Tibial nerve (tissue), 4 donors: ENCODE measurements at places on chromosomes 1 and 21. TPM values are rescaled to one million over a fixed set of nuclear protein-coding genes. Genes with fewer than 3 reads are reported as not detected.

DNA sequence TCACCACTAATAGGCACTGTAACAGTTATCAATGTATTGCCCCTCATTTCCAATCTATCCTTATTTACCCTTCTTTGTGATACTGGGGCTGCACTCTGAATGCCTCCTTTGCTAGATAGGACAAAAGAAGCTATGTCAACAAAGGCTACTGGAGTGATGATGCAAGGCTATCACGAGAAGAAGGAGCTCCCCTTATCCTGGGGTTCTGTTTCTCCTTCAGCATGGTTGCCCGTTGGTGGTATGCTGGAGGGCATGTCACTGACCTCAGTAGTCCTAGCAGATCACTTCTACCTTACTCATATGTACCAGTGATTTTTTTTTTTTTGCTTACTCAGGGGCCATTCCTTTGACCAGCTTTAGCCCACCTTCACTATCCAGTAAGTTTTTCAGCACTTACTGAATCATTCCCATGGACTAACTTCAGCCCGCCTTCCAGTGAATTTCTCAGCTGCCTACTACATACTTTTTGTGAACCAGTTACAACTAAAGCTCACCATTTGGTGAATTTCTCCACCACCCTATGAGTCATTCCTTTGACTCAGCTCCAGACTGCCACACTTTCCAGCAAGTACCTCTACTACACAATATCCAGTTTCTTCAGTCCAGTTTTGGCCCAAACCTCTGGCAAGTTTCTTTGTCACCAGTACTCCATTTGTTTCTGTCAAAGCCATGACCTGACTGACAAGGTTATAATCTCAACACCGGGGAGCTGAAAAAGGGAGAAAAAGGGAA is 944.5 kb downstream of the KCNT2 start:
- H3K4me3 ChIP-seq = no peak overlapping the region
- DNase-seq = no peak
- H3K27ac ChIP-seq = no peak overlapping the region
- no peaks in the 10 kb centered on the region for H3K4me1 ChIP-seq
- H3K36me3 ChIP-seq = no peaks in the 10 kb centered on the region
- no peaks in the 10 kb centered on the region for H3K27me3 ChIP-seq

DNA sequence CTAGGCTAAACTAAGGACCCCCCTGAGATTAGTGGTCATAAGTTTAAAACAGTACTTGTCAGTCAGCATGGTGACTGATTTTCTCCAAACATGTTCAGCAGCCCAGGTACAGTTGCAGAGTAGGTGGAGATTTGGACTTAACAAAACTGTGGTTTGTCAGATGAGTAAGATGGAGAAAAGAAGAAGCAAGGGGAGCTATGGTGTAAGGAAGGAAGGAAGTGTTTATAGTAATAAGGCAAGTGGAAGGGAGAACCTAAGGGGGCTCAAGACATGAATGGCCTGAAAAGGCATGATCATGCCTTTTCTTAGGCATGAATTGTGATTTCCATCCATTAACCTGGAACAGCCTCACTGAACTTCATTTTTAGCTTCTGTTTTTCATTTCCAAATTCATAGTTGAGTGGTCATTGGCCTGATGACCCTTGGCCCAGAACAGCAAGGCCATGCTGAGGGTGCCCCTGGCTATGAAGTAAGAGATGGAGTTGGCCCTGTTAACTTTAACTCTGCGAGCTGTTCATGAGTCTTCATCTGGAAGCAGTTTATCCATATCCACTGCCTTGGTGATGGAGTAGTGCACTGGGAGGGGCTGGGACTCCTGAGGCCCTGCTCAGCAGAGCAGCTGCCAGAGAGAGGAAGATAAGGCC is 60.7 kb downstream of the LRRC8D start:
- no peaks in the 10 kb centered on the region for H3K27me3 ChIP-seq
- H3K4me1 ChIP-seq = no peaks in the 10 kb centered on the region
- H3K4me3 ChIP-seq = no peak overlapping the region
- H3K36me3 ChIP-seq = no peaks in the 10 kb centered on the region
- no peak overlapping the region for H3K27ac ChIP-seq

DNA sequence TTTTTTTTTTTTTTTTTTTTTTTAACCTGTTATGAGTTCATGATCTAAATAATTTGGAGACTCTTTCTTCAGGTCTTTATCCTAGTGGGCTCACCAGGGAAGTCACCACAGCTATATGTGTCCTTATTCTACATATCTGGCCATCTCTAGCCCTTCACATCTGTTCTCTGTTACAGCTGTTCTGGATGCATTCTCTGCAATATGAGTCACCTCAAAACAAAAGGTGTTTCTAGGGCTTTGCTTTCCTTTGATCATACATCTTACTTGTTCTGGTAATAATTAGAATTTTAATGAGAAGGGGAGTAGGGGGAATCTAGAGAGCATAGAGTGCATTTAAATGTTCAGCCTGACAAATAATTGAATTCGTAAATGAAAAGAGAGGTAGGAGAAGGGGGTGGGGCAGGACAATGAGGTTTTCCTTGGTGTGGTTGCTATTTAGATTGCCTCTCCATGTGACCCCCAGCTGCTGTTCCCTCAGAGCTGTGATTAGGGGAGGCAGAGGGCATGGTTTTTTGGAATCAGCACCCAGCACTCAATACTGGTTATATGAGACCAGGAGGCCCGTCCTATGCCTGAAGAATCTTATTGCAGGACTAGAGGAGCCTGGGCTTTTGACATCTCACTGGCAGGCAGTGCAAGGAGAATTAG is 8.0 kb downstream of the SYT6 start:
- no peaks in the 10 kb centered on the region for H3K4me1 ChIP-seq
- H3K27ac ChIP-seq = no peak overlapping the region
- H3K36me3 ChIP-seq = no peaks in the 10 kb centered on the region
- no peak for DNase-seq

- H3K27me3 ChIP-seq = no peaks in the 10 kb centered on the region
- H3K4me3 ChIP-seq = no peak overlapping the region
- H3K27ac ChIP-seq = no peak overlapping the region
- no peak for DNase-seq
Measured at GRCh38 chr1:119516680-119517079, 9.7 kb downstream of the HSD3B1 start.

DNA sequence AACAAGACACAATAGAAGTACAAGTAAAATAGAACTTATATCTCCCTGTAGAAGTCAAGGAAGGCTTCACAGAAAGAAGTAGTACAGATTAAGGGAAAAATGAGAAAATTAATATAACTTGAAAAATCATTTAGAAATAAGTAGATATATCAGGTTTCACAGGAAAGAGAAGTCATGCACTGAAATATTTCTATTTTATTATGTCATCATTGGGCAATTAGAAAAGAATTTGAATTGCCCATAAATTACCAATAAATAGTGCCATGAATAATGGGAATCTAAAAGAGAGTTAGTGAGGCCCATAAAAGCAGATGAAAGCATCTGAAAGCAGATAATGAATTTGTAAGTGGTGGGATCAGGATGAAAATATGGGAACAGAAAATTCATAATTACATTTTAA is 1597.8 kb downstream of the PLA2G4A start:
- H3K4me1 ChIP-seq = no peaks in the 10 kb centered on the region
- no peak for DNase-seq
- no peak overlapping the region for H3K4me3 ChIP-seq
- no peaks in the 10 kb centered on the region for H3K27me3 ChIP-seq
- no peak overlapping the region for H3K27ac ChIP-seq
- H3K36me3 ChIP-seq = no peaks in the 10 kb centered on the region

GRCh38 chr1:62481681-62482080 is 44.8 kb downstream of the USP1 start:
- no peak for DNase-seq
- H3K27me3 ChIP-seq = no peaks in the 10 kb centered on the region
- H3K4me3 ChIP-seq = no peak overlapping the region
- H3K27ac ChIP-seq = no peak overlapping the region
- peaks cover 32% of the 10 kb centered on the region for H3K36me3 ChIP-seq
- H3K4me1 ChIP-seq = no peaks in the 10 kb centered on the region

GRCh38 chr1:40676501-40676900 is 11.0 kb upstream of the RIMS3 start:
- no peak overlapping the region for H3K27ac ChIP-seq
- no peaks in the 10 kb centered on the region for H3K27me3 ChIP-seq
- no peak for DNase-seq
- no peaks in the 10 kb centered on the region for H3K4me1 ChIP-seq

- H3K36me3 ChIP-seq = no peaks in the 10 kb centered on the region
- no peak overlapping the region for H3K4me3 ChIP-seq
- no peaks in the 10 kb centered on the region for H3K27me3 ChIP-seq
- no peak overlapping the region for H3K27ac ChIP-seq
Measured at GRCh38 chr1:193281894-193282293, 95.5 kb upstream of the B3GALT2 start.

GRCh38 chr1:116881879-116882520 is 27.7 kb upstream of the PTGFRN start:
- no peaks in the 10 kb centered on the region for H3K27me3 ChIP-seq
- H3K36me3 ChIP-seq = no peaks in the 10 kb centered on the region
- no peak for DNase-seq
- H3K4me1 ChIP-seq = peaks cover 14% of the 10 kb centered on the region
- H3K4me3 ChIP-seq = no peak overlapping the region

DNA sequence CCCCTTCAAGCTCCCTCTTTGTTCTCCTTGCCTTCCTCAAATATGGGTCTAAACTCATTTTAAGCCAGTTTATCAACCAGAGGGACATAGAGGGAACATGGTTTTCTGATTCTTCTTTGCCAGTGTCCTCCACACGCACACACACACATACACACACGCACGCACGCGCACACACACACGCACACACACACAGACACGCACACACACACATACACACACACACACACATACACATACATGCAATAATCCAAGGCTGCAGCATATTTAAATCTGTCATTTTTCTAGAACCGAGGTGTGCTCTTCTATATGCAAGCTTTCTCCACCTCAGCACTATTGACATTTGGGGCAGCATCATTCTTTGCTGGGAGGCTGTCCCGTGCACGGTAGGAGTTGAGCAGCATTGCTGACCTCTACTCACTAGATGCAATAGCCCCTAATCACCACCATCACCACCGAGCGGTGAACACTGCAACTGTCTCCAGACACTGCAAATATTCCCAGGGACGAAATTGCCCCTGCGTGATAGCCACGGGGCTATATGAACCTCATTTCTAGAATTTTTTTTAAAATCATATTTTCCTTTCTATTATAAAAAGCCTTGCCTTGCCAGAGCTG is 8.0 kb downstream of the TNFRSF9 start:
- peaks cover 64% of the 10 kb centered on the region for H3K27me3 ChIP-seq
- no peak for DNase-seq
- no peak overlapping the region for H3K4me3 ChIP-seq
- H3K4me1 ChIP-seq = no peaks in the 10 kb centered on the region
- H3K36me3 ChIP-seq = no peaks in the 10 kb centered on the region

DNA sequence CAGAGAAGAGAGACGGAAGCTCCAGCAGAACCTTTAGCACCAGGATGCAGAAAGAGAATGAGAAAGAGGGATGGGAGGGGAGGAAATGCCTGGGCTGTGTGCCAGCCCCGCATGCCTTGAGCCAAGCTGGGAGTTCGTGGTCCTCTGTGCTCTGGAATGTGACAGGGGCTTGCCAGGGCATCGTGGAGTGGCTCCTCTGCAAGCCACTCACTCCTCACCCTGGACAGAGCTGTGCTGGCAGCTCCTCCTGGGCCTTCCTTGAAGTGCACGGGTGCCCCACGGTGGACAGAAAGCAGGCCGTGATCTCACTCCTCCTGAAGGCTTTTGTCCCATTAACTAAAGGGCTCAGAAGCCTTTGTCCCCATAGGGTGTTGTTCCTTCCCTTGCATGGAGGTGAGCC is 34.8 kb upstream of the PRELP start:
- H3K27ac ChIP-seq = peak overlapping the region; percentile 19
- DNase-seq = peak; percentile 63
- H3K4me3 ChIP-seq = no peak overlapping the region

GRCh38 chr1:247407180-247407616 is 8.8 kb upstream of the NLRP3 start:
- H3K27me3 ChIP-seq = no peaks in the 10 kb centered on the region
- H3K4me3 ChIP-seq = no peak overlapping the region
- no peak for DNase-seq
- peak overlapping the region; percentile 42 for H3K27ac ChIP-seq
- no peaks in the 10 kb centered on the region for H3K36me3 ChIP-seq
- no peaks in the 10 kb centered on the region for H3K4me1 ChIP-seq

- no peaks in the 10 kb centered on the region for H3K36me3 ChIP-seq
- no peak overlapping the region for H3K27ac ChIP-seq
- DNase-seq = no peak
Measured at GRCh38 chr21:34825948-34826548, 157.3 kb downstream of the CLIC6 start.

GRCh38 chr1:14659913-14660312 is 61.4 kb downstream of the KAZN start:
- H3K4me3 ChIP-seq = no peak overlapping the region
- no peaks in the 10 kb centered on the region for H3K36me3 ChIP-seq
- no peaks in the 10 kb centered on the region for H3K4me1 ChIP-seq
- DNase-seq = no peak
- no peaks in the 10 kb centered on the region for H3K27me3 ChIP-seq
- H3K27ac ChIP-seq = no peak overlapping the region

GRCh38 chr1:94316836-94317789 is 79.7 kb upstream of the ARHGAP29 start:
- H3K27ac ChIP-seq = no peak overlapping the region
- no peaks in the 10 kb centered on the region for H3K27me3 ChIP-seq
- no peak for DNase-seq
- no peak overlapping the region for H3K4me3 ChIP-seq

GRCh38 chr1:163959622-163960021 is 599.4 kb upstream of the PBX1 start:
- H3K27me3 ChIP-seq = no peaks in the 10 kb centered on the region
- no peaks in the 10 kb centered on the region for H3K4me1 ChIP-seq
- H3K36me3 ChIP-seq = no peaks in the 10 kb centered on the region
- H3K27ac ChIP-seq = no peak overlapping the region

DNA sequence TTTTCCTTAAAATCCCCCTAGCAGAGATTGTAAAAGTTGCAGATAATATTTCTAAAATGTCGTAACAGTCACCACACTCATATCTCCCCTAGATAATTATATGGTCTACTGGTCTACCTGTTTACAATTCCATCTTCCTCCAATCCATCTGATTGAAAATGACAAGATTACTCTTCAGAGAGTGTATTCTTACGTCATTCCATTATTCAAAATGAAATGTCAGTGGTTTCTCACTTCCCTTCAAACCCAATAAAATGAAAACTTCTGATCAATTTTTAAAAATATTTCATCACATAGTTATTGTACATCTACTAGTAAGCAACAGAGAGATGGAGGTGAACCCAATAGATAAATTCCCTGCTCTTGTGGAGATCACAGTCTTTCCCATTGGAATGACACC is 202.2 kb upstream of the C8B start:
- no peak overlapping the region for H3K4me3 ChIP-seq
- H3K36me3 ChIP-seq = no peaks in the 10 kb centered on the region
- H3K4me1 ChIP-seq = peaks cover 6% of the 10 kb centered on the region
- no peaks in the 10 kb centered on the region for H3K27me3 ChIP-seq
- DNase-seq = no peak

DNA sequence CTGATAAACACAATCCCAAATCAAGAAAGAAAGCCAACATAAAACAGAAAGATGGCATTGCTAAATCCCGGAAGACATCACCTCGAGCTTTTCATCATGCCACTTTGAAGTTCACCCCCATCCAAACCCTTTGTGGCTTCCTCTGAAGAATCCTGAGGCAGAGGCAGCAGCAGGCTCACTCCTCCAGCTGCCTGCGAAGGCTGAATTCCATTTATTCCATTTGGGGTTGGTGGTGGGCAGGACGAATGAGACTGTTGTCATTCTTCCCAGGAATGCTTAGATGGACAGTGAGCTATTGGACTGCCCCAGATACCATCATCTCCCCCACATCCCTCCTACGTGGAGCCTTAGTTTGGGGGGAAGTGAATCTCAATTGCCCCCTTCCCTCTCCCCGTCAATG is 437.5 kb downstream of the SMYD3 start:
- no peak overlapping the region for H3K4me3 ChIP-seq
- no peak overlapping the region for H3K27ac ChIP-seq
- H3K36me3 ChIP-seq = no peaks in the 10 kb centered on the region
- H3K27me3 ChIP-seq = no peaks in the 10 kb centered on the region

FMOD gene
- total RNA-seq = 203 TPM

OR2L2 gene
- not detected for total RNA-seq

KPRP gene
- total RNA-seq = not detected

CCDC185 gene
- total RNA-seq = not detected
